Body of pancreas (tissue), 4 donors: ENCODE measurements at places on chromosomes 3 and 15.

- DNase-seq, result peak; percentile 14
Measured at GRCh38 chr3:179450901-179451264, 387 bp downstream of the GNB4 start.

DNA sequence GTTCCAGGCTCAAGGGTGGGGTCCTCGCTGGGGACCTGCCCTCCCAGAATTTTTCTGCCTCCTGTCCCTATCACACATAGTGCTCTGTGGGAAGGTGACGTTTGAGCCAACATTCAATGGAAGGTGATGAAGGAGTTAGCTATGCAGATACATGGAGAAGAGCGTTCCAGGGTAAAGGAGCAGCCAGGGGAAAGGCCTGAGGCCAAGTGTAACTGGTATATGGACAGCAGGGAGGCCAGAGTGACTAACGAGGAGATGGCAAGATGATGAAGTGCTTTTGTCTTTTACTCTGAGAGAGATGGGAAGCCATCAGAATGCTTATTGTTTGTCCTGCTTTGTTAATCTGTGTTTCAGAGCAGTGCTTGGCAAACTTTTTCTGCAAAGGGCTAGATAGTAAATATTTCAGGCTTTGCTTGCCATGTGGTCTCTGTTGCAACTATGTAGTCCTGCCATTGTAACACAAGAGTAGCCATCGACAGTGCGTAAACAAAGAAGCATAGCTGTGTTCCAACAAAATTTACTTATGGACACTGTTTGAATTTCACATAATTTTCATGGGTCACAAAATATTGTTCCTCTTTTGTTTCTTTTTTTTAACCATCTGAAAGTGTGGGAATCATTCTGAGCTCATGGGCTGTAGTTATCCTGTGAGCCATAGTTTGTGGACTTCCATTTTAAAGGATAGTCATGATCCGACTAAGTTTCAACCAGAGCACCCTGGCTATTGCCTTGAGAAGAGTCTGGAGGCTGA, 25.8 kb upstream of the PIAS1 start:
- no peak for DNase-seq

GRCh38 chr15:92847841-92848240, 52.3 kb upstream of the CHD2 start:
- no peak for DNase-seq

DNA sequence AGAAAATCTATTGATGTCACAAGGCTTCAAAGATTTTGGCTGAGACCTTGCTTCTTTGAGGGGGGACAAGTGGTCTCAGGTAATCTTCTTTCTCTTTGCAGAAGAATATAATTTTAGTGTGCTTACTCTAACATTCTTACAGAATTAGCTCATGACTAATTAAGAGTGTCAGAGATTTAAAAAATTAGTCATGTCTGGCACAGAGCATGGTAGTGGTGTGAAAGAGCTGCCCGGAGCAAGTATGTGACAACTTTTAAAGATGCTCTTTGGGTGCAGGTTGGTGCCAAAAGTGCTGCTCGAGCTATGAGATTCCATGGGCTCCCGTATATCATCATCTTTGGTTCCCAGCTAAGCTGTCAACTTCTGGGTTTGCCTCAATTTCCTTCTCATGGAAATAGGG, 31.1 kb downstream of the CYP19A1 start:
- no peak for DNase-seq

DNA sequence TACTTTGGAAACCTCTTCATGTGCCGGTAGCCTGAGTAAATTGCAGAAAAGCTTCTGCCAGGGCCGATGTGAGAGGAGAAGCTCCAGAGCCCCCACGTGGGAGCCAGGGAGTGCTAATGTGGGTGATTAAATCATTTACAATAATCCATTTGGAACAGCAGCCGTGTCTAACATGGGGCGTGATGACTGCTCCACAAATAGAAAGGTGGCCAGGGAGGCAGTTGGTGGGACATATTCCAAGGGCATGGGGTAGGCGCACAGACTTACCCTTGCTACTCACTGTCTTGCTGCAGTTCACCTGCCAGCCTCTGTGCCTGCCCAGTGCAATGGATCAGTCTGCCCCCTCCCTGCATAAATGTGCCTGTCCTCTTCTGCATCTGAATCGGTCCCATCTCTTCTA, 39.3 kb upstream of the INSYN1 start:
- DNase-seq, result peak; percentile 23

GRCh38 chr3:110456001-110456400, 615.6 kb upstream of the NECTIN3 start:
- no peak for DNase-seq
